ENCODE measurements at places on chromosomes 6 and 20. TPM values are rescaled to one million over a fixed set of nuclear protein-coding genes. Genes with fewer than 3 reads are reported as not detected.

DNA sequence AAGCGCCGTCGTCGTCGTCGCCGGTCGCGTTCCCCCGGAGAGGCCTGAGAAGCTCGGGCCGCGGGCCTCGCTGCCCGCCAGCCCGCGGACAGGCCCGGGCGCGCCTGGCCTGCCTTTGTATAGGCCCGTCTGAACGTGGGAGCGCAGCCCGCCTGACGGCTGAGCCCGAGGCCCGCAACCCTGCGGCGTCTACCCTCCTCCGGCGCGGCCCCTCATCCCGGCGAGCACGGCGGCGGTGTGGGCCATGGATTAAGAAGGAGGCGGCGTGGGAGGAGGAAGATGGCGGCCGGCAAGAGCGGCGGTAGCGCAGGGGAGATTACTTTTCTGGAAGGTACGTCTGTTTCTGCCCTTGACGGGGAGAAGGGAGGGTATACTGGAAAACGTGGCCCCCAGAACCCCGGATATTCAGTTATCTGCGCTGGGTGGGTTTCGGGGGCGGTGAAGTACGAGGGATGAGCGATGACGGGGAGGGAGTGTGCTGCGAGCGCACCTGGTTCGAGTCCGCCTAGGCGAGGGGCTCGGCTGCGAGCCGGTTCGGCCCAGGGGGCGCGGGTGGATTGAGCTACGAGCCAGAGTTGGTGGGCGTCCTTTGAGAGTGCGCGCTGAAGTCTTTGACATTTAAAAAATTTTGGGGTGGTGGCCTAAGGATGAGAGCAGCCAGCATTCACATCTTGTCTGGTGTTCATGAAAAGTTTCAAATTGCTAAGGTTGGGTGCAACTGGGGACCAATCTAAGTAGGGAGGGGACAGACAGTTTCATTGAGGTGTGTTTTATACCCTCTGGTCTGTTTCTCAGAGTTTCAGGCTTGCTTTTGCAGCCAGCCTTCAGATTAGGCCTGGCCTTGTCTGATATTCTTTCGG lies 796 bp downstream of the SENP6 start:
- DNase-seq = peak; percentile 68

DNA sequence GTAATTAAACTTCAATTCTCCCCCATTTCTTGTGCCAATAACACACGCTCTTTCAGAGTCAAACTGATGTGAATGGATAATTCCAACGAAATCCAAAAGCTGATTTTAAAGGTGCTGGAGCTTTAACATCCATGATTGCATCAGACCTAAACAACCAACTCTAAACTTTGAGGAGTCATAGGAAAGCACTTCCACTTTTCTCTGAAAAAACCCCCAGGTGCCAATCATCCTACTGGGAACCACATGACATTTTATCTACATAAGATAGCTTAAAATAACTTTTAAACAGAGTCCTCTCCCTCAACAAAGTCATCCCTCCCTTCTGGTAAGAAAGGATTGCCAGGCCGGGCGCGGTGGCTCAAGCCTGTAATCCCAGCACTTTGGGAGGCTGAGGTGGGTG lies 167.7 kb upstream of the PDE10A start:
- no peak for DNase-seq

Gene FAM83C
- polyA plus RNA-seq = not detected

DNA sequence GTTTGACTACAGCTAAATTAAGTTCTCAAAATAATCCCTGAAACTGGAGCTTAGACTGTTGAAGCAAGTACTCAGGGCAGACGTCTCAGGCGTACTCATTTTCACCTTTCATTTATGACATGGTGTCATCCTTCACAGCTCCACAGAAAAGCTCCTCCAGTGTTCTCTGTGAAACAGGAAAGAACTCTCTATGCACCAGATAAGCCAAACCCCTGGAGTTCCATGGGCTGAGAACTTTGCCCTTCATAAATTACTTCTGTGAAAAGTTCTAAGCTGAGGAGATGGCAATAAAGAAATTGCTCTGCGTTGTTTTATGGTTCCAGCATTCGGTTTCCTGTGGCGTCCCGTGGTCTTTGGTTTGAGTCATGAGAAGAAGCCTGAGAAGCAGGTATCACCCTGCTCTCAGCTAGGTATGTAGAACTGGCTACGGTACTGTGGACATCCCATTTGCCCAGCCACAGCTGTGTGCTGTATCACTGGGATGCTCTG lies 20.2 kb upstream of the RREB1 start:
- DNase-seq = no peak

DNA sequence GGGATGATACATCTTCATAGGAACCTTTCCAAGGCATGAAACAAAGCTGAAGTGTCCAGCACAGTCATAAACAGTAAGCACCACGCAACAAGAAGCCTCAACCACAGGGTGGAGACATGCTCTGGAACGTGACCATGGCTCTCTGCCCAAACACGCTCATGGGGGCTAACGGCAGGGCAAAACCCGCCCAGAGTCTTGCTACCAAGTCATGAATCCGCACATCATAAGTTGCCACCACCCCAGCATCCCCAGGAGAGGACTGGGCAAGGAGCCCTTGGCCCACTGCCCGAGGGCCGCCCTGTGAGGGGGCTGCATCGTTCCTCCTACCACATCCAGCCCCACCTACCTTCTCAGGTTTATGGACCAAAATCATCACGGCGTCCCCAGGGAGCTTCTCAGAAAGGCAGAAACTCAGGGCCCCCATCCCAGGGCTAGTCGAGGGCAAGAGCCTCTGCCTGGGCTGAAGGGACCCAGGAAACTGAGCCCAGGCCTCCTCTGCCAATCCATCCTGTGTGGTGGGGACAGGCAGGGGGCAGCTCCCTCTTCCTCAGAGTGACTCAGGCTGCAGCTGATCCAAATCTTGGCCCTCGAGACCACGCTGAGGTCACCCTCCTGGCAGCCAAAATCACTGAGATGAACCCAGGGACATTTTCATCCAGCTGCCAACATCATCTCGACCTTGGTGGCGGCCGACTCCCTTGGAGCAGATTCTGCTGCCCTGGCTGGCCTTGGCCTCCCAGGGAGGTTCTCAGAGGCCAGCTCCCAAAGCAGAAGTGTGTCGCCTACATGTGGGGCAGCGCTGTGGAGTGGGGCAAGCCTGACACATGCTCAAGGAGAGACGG lies 42.6 kb downstream of the BMP7 start:
- DNase-seq = peak; percentile 3

GRCh38 chr6:39508515-39508914 lies 186.0 kb upstream of the KCNK16 start:
- DNase-seq = no peak

GRCh38 chr20:34458631-34459030 lies 57.6 kb upstream of the DYNLRB1 start:
- DNase-seq = peak; percentile 48

- peak; percentile 95 for DNase-seq
Observed at GRCh38 chr6:163226836-163227485, 187.6 kb upstream of the QKI start.

Gene KIF6
- 0.28 TPM for polyA plus RNA-seq

Gene AKAP12
- polyA plus RNA-seq = 87.7 TPM

- peak; percentile 3 for DNase-seq
Observed at GRCh38 chr6:19839237-19839546, 2.0 kb downstream of the ID4 start.

Gene KIAA1755
- 1.4 TPM for polyA plus RNA-seq

GRCh38 chr6:139544701-139545057 lies 170.2 kb upstream of the CITED2 start:
- no peak for DNase-seq

GRCh38 chr20:48224533-48225050 lies 439.3 kb upstream of the SULF2 start:
- DNase-seq = peak; percentile 8

DNA sequence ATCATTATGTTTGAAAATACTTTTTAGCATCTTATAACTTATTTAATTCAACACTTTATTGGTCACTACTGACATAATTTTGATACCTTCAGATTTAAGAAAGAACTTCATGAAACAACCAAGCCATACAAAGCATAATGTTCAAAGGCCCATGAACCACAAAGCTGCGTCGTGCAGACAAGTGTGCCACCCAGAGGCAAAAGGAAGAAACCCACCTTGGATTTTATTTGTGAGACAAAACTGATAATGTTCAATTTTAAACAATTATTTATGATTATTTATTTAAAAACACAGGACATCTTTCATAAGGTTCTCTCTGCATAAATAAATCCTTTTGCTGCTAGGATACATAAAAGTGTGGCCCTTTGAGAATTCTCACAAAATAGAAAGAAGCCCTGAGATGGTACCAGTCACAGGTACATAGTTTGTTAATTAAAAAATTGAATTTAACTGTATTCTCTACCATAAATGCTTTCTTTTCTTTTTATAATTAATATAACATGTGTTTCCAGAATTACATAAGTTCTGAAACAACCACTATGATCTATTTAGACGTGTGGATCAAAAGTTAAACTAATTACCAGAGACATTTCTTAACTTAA lies 143.7 kb downstream of the RALGAPA2 start:
- peak; percentile 69 for DNase-seq

DNA sequence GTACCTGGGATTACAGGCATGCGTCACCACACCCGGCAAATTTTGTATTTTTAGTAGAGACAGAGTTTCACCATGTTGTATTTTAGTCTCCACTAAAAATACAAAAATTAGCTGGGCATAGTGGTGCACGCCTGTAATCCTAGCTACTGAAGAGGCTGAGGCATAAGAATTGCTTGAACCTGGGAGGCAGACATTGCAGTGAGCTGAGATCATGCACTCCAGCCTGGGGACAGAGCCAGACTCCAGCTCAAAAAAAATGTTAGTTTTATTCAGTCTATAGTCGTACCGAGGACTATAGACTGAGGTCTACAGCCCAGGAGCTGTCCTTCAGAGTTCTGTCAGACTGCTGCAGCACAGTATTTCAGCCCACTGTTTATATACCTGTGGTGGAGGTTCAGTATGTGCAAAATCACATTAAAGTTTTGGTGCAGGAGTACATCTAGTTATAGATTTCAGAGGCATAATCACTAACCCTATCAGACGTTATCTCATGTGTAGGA lies 3.6 kb upstream of the CASP8AP2 start:
- peak; percentile 35 for DNase-seq

Gene FRS3
- 2.6 TPM for polyA plus RNA-seq

DNA sequence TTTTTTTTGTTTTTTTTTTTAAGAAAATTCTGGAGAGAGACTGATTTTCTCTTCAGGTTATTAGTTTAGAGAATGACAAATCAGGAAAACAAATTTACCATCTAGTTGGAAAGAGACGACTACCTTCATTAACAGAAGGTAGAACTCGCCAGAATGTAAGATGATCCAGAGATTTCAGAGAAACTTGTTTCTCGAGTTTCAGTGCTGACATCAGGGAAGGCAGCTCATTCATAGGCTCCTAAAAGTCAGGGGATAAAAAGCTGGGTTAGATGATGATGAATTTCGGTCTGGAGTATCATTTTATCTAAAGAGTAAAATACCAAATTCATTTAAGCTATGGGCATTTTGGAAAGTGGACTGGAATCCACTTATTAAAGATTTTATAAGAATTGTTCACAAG lies 27.9 kb downstream of the ZNF334 start:
- DNase-seq = no peak

- DNase-seq = peak; percentile 22
Observed at GRCh38 chr6:119978274-119978889, 628.8 kb upstream of the MAN1A1 start.

DNA sequence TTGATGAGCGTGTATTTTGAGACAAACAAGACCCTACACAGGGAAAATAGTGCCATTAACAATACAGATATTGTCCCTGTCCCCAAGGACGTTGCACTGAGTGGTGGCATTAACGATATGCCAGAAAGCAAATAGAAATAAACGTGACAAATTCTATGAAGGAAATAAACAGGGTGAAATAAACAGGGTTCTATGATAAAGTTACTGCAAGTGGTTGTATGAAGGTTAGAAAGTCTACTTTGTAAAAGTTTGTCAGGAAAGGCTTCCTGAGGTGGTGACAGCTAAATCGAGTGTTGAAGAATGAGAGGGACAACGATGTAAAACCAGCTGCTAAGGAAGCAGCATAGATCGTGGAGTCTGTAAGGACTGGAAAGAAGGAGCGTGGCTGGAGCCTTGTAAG lies 380.2 kb downstream of the LAMA2 start:
- no peak for DNase-seq

- DNase-seq = no peak
Observed at GRCh38 chr20:49610691-49611538, 43.0 kb upstream of the PTGIS start.

GRCh38 chr6:109474995-109475394 lies 8.0 kb downstream of the ZBTB24 start:
- DNase-seq = no peak

GRCh38 chr6:154538640-154539191 lies 28.2 kb upstream of the CNKSR3 start:
- no peak for DNase-seq

- peak; percentile 93 for DNase-seq
Observed at GRCh38 chr6:49541210-49541724, 9.2 kb upstream of the C6orf141 start.

GRCh38 chr20:17871886-17872285 lies 96.7 kb downstream of the SNX5 start:
- DNase-seq = no peak

- DNase-seq = no peak
Observed at GRCh38 chr20:9487231-9487630, 27.2 kb upstream of the LAMP5 start.

Gene ULBP1
- 1.1 TPM for polyA plus RNA-seq

Gene NKAIN4
- not detected for polyA plus RNA-seq

- DNase-seq = no peak
Observed at GRCh38 chr6:170010665-170011203, 259.3 kb downstream of the ERMARD start.

GRCh38 chr6:139955366-139956155 lies 581.1 kb upstream of the CITED2 start:
- no peak for DNase-seq

DNA sequence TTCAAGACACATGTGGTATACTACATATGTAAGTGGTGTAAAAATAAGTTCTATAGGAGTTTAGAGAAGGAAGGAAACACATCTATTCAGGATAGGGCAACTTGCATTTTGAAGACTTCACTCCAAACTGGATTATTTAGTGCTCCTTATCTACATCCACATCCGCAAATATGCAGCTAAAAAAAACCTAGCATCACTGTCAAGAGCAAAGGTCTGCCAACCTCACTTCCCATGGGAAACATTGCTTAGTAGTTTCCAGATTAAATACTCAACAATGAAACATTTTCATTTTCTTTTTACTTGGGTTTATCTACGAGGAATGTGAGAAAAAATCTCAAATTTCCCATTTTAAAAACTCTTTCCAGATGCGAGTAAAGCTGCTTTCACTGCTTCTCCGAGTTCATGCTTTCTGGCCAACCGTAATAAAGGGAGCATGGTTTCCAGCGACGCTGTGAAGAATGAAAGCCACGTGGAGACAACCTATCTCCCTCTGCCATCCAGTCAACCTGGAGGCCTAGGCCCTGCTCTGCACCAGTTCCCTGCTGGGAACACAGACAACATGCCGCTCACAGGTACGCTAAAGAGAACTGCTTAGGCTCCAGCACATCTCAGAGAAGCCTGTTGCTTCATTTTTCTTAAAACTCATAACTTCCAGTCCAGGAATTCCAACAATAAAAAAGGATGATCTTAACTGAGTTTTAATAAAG lies 48.2 kb downstream of the RFX6 start:
- DNase-seq = no peak

Gene SLC22A1
- 0.07 TPM for polyA plus RNA-seq

Gene SPDEF
- 0.03 TPM for polyA plus RNA-seq

Gene RFX6
- not detected for polyA plus RNA-seq

Gene NKX2-2
- not detected for polyA plus RNA-seq

DNA sequence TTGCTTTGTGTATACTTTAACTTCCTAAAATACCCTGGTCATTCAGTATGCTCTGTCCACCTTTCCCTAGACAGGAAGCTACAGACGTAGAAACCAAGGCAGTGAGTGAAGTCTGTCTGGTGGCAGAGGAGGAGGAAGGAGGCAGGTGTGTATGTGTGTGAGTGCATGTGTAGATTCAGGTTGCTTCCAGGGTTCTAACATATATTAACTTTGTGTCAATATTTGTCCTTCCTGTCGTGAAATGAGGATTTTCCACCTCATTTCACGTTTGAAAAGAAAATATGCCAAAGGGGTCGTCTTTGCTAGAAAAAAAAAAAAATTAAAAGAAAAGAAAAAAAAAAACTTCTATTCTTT lies 411.5 kb downstream of the PKHD1 start:
- DNase-seq = no peak

Measured in fibroblast of lung (primary cell).